ENCODE measurements at places on chromosomes 11 and 22. TPM values are rescaled to one million over a fixed set of nuclear protein-coding genes. Genes with fewer than 3 reads are reported as not detected.

Gene AIFM3
- total RNA-seq: 2.0 TPM

Gene CDC42BPG
- 31.0 TPM for total RNA-seq

Gene KBTBD3
- 4.3 TPM for total RNA-seq

Gene TSSK2
- total RNA-seq: not detected

Gene FAM168A
- 33.0 TPM for total RNA-seq

Gene MPZL2
- 69.5 TPM for total RNA-seq

Gene C11orf65
- total RNA-seq: 1.6 TPM

Gene SMC1B
- under 0.01 TPM for total RNA-seq

Gene CHADL
- 1.2 TPM for total RNA-seq

Gene SLC15A3
- total RNA-seq: 8.2 TPM

Gene LRRC56
- 0.22 TPM for total RNA-seq

Gene NUP98
- 117 TPM for total RNA-seq

Gene CLMP
- total RNA-seq: under 0.01 TPM

Gene LGALS1
- total RNA-seq: 646 TPM

Gene THRSP
- not detected for total RNA-seq

Gene IGLL5
- total RNA-seq: not detected

Gene NXPE4
- not detected for total RNA-seq

Gene VSIG10L2
- total RNA-seq: not detected

Gene LRRC55
- not detected for total RNA-seq

Gene PRAME
- not detected for total RNA-seq

Gene WNT11
- total RNA-seq: 34.4 TPM

Gene INPPL1
- 289 TPM for total RNA-seq

Gene CCDC117
- 31.4 TPM for total RNA-seq

Gene C2CD3
- 17.5 TPM for total RNA-seq

Gene ARHGAP8
- total RNA-seq: 9.0 TPM

Gene NCF4
- 3.5 TPM for total RNA-seq

Gene SLC16A8
- 1.2 TPM for total RNA-seq

Gene C11orf86
- not detected for total RNA-seq

Gene MIAT
- total RNA-seq: 0.79 TPM

Gene PATE4
- not detected for total RNA-seq

Gene TRIM49
- not detected for total RNA-seq

Gene MRGPRX3
- total RNA-seq: not detected

Gene PIWIL4
- total RNA-seq: 2.3 TPM

Gene BIRC3
- total RNA-seq: 0.54 TPM

Gene OR52M1
- total RNA-seq: not detected

Gene OR4D5
- total RNA-seq: not detected

Gene LRRC75B
- 8.2 TPM for total RNA-seq

Gene OR51I1
- total RNA-seq: not detected

Gene CCDC134
- total RNA-seq: 9.0 TPM

Gene CARD18
- total RNA-seq: not detected

Gene PAMR1
- 0.11 TPM for total RNA-seq

Gene SELENOM
- 59.2 TPM for total RNA-seq

Gene ANKK1
- 1.6 TPM for total RNA-seq

Gene OR6A2
- total RNA-seq: 0.11 TPM

Gene SHANK3
- total RNA-seq: 1.2 TPM

Gene LARGE2
- under 0.01 TPM for total RNA-seq

Gene OR2D2
- 0.79 TPM for total RNA-seq

Gene LGALS12
- not detected for total RNA-seq

Gene PLAAT5
- total RNA-seq: 5.9 TPM

Gene VSTM5
- 0.39 TPM for total RNA-seq

Gene CDK2AP2
- total RNA-seq: 52.8 TPM

Gene TMPRSS13
- 1.3 TPM for total RNA-seq

Gene MMP7
- not detected for total RNA-seq

Gene TRIM48
- total RNA-seq: not detected

Gene UPB1
- not detected for total RNA-seq

All from placental epithelial cell (primary cell).